ENCODE measurements at places on chromosomes 7 and 10.

DNA sequence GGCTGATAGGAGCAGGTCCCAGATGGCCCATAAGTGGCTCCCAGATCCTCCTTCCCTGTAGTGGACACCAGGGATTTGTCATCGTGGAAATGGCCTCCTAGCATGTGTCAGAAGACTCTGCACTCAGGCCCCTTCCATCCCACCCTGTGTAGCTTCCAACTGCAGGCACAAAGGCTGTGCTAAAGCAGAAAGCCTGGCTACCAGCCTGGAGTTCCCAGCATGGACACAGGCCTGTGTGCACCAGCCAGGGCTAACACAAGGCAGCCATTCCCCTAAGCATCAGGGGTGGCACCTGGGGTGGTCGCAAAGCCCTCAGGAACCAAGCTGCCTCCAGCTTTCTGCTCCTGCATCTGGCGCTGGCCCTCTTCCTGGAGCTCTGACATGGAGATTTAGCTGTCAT, 4.5 kb upstream of the CAMK2B start:
- no peak for DNase-seq

DNA sequence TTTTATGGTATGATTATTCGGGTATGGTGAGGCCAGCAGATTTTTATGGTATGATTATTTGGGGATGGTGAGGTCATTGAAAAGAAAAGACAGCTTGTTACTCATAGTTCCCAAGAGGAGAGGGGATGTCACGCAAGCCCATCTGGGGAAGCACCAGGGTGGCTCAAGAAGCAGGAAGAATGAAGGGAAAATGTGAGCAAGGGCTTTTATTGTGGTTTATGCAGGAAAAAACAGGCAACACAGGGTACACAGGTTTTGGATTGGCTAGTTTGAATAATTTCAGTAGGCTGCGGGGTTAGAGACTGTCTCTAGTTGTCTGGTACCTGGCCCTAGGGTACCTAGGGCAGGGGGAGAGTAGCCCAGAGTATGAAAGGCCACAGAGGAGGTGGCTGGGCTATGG, 26.8 kb upstream of the DGKI start:
- no peak for DNase-seq

GRCh38 chr10:65570143-65571010, 1355.5 kb upstream of the LRRTM3 start:
- DNase-seq = no peak

GRCh38 chr7:46239846-46240245, 318.8 kb upstream of the IGFBP3 start:
- no peak for DNase-seq

- no peak for DNase-seq
Measured at GRCh38 chr7:101677797-101678479, 48.8 kb upstream of the MYL10 start.

- no peak for DNase-seq
Measured at GRCh38 chr10:95262763-95263518, 27.9 kb downstream of the PDLIM1 start.

DNA sequence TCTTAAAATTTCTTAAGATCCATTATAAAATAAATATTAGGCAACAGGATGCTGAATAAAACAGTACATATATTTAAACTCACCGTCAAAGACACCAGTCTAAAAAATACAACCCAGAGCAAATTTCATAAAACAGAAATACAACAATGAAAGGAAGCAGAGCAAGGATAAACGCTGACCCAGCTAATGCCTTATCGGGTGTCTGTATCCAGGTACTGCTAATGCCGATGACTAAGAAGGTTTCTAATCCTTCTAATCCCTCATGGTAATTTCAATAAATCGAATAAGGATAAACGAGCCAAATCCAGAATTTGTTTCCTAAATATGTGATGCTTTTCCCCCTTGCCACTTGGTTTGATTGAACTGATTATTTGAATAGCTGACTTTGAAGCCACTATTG, 1.7 kb downstream of the HYCC1 start:
- DNase-seq = no peak

DNA sequence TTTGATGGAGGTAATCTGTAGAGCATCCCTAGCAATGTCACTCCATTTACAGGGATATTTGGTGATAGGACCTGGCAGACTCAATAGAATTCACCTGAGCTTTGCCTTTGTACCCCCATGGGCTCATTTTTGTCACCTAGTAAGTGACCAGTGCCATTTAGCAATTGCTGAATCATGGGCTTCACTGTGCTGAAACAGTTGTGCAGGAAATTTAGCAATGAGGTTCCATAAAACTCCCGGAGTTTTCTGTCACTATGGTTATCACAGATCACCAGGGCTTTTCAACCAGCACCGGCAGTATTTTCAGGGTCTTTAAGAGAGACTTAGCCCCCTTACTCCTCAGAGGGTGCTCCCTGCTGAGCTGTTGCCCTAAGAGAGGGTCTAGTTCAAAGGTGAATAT, 40.2 kb downstream of the FAS start:
- no peak for DNase-seq

GRCh38 chr10:58399410-58399809, 14.2 kb downstream of the TFAM start:
- no peak for DNase-seq

GRCh38 chr10:74671716-74672115, 154.7 kb upstream of the KAT6B start:
- no peak for DNase-seq

GRCh38 chr10:102117391-102118159, 2.6 kb downstream of the LDB1 start:
- no peak for DNase-seq

- DNase-seq = no peak
Measured at GRCh38 chr7:106313966-106314365, 29.2 kb upstream of the NAMPT start.

GRCh38 chr7:153027210-153027609, 267.7 kb downstream of the ACTR3B start:
- no peak for DNase-seq

GRCh38 chr7:7681936-7682329, 36.5 kb downstream of the RPA3 start:
- no peak for DNase-seq

DNA sequence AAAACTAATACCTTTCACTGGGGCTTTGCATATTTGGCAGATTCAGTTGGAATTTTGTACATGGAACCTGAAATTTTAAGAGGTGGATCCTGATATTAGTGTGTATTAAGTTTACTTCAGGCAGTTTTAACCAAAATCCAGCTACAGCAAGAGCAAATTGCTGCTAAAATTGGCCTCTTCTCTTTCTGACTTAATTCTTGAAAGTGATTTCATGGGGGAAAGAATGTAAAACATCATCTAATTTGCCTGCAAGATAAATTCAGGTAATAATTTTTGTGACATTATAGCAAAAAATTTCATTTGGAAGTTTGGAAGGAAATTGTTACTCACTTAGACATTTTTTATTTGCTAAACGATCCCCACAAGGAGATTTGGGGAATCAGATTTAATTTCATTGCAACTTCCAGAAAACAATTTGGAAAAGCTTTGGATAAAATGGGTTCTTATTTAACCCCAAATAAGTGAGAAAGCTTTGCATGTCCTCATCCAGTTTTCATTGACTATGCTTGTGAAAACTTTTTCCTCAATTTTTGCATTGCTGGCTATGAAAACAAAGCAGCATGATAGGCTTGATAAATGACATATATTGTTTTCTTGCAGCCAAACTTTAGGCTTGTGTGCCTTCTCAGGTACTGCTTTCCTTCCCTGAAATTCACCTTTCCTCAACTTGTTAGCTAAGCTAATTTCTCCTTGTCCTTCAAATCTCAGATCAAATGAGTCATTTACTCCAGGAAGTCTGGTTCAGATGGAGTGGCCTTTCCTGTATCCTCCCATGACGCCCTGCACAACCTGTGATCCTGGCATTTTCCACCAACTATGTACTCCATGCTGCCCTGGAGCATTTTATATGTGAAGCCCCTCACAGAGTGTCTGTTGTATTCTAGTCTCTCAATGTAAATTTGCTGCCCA, 27.4 kb upstream of the ZNF438 start:
- no peak for DNase-seq

GRCh38 chr7:119903085-119903484, 369.9 kb upstream of the KCND2 start:
- no peak for DNase-seq

- DNase-seq = no peak
Measured at GRCh38 chr7:24049296-24049695, 234.7 kb upstream of the NPY start.

DNA sequence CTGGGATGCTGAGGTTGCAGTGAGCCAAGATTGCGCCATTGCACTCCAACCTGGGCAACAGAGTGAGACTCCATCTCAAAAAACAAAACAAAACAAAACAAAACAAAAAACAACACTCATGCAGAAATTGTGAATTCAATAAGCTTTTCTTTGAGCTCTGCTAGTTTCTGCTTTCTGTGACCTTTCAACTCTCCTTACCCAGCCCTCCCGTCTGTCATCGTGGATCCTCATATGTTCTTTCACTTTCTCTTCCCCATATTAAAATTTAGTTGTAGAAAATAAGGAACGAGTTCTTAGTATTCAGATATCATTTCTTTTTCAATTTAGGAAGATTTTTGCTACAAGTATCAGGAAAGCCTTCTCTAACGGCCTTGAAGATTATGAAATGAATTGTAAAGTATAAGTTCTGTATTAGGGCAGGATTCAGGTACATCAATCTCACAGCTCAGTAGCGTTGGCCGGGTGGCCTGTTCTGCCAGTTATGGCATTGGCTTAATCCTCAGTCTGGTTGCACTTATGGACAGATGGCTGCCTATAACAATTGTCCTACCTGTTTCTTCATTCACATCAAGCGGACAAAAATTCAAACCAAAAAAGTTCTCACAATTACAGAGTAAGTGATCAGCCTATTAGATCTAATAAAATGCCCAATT, 1167.0 kb downstream of the SORCS3 start:
- no peak for DNase-seq

GRCh38 chr7:131621652-131622051, 65.2 kb upstream of the PODXL start:
- DNase-seq = no peak

DNA sequence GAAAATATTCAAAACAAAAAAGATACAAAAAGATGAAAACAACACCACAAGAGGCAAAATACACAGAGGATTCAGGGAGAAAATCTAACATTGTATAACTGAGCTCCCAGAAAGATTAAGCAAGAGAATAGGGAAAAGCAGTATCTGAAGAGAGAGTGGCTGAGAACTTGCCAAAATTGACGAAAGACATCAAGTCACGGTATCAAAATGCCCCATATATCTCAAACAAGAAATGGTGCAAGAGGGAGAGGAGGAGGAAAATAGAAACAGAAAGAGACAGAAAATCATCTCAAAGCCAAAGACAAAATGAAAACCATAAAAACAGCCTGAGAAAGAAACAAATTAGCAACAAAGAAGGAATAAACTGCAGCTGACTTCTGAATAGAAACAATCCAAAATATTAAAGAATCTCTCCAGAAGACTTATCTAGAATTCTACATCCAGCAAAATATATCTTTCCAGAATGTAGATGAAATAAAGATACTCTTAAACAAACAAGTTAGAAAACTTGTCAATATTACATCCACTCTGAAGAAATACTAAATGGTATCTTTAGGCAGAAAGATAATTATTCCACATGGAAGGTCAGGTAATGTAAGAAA, 5.5 kb downstream of the USP6NL start:
- no peak for DNase-seq

DNA sequence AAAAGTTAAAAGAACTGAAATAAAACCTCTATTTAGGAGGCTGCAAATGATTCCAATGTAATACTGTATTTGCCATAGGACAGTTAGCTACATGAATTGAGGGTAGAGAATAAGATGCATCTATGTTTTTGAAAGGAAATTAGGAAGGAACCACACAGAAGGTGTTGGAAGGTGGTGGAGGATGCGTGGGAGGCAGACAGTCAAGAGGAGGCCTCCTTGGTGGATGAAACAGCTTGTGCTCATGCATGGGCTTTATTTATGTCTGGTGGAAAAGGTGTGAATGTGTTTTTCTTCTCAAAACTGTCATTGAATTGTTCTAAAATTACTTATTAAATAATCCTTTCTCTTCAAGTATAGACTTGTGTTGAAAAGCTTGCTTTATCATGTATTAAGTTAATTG, 314.4 kb upstream of the NPSR1 start:
- DNase-seq = no peak

- no peak for DNase-seq
Measured at GRCh38 chr10:135601-136464, 578 bp downstream of the ZMYND11 start.

GRCh38 chr10:102604439-102604841, 39.8 kb upstream of the TRIM8 start:
- DNase-seq = no peak

DNA sequence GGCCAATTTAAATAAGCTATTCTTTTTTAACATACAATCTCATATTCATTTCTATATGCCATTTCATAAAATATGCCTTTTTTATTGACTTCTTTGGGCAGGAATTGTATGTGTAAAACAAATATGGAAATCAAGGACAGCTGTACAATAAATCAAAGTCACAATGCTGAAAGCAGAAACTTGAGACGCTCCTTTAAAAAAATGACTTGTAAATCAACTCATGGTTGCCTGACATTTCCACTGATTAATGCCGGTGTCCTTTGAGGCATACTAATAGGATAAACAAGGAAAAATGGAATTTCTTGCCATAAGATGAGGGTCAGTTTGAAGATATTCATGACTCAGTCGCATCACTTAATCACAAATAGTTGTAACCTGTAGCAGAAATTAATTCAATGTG, 247.4 kb upstream of the TEX47 start:
- no peak for DNase-seq

DNA sequence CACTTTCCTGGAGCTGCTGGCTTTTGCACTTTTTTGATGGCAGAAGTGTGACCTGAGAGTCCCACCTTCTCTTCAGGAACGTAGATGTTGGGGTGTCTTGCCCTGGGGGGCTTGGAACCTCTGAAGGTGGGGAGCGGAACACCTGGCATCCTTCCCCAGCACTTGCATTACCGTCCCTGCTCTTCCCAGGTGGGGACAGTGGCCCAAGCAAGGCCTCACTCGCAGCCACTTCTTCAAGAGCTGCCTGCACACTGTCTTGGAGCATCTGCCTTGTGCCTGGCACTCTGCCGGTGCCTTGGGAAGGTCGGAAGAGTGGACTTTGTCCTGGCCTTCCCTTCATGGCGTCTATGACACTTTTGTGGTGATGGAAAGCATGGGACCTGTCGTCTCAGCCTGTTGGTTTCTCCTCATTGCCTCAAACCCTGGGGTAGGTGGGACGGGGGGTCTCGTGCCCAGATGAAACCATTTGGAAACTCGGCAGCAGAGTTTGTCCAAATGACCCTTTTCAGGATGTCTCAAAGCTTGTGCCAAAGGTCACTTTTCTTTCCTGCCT, 31.1 kb downstream of the PFKFB3 start:
- no peak for DNase-seq

- DNase-seq = no peak
Measured at GRCh38 chr10:3867454-3868270, 82.7 kb upstream of the KLF6 start.

DNA sequence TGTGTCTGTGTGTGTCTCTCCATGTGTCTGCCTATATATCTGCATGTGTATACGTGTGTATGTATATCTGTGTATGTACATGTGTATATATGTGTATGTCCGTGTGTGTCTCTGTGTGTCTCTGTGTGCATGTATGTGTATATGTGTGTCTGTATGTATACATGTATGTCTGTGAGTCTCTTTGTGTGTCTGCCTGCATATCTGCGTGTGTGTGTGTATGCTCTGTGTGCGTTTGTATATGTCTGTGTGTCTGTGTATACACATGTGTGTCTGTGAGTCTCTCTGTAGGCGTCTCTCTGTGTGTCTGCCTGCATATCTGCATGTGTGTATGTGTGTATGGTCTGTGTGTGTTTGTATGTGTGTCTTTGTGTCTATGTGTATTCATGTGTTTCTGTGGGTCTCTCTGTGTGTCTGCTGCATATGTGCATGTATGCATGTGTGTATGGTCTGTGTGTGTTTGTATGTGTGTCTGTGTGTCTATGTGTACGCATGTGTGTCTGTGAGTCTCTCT, 23.7 kb upstream of the KLF6 start:
- DNase-seq = no peak

GRCh38 chr10:16297642-16298041, 139.2 kb upstream of the PTER start:
- no peak for DNase-seq
